ENCODE measurements at places on chromosomes 2 and 18. TPM values are rescaled to one million over a fixed set of nuclear protein-coding genes. Genes with fewer than 3 reads are reported as not detected.

Gene REG1B
- not detected for polyA plus RNA-seq

DNA sequence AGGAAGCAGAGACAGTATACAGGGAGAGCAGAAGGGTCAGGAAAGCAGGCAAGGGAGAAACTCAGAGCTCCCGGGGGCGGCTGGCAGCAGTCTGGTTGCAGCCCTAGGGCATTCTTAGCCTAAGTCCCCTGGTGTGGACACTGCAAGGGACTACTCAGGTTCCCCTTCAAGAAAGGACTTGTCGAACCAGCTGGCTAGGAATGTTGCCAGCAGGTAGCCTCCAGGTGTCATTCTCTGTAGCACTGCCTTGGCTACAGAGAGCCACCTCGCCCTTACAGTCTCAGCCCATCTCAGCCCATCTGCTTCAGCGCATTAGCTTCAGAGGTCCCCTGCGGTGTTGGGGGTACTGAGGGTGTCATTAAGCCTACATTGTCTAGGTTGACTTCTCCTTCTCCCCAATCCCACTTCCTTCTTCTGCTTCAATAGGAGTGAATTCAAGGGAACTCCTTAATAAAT is 11.3 kb upstream of the TMSB10 start:
- no peak for DNase-seq

Gene PARD6G
- polyA plus RNA-seq = 23.6 TPM

DNA sequence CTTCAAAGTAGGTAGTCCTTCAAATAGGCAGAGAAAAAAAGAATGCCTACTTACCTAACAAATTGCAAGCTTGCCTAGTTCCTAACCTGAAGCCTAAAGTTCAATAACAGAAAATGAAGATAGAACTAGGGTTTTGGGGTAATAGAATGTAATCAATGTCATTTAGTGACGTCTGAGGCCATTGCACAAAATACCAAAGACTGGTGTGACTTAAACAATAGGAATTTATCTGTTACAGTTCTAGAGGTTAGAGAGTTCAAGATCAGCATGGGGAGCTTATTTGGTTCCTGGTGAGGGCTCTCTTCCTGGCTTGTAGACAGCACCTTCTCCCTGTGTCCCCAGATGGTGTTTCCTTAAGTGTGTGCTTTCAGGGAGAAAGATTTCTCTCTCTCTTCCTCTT is 4.7 kb upstream of the NPC1 start:
- no peak for DNase-seq

- DNase-seq = no peak
Observed at GRCh38 chr2:63840081-63840784, 1.5 kb upstream of the UGP2 start.

Gene ALS2
- polyA plus RNA-seq = 21.3 TPM

GRCh38 chr2:198498516-198498915 is 694.1 kb downstream of the PLCL1 start:
- no peak for DNase-seq

Gene MYO3B
- polyA plus RNA-seq = 3.1 TPM

- peak; percentile 11 for DNase-seq
Observed at GRCh38 chr18:68177807-68178702, 536.9 kb downstream of the TMX3 start.

Data from keratinocyte (primary cell).